CD4-positive, alpha-beta T cell treated with Interleukin-4 for 1 hour (primary cell): ENCODE measurements at places on chromosomes 7 and 10.

DNA sequence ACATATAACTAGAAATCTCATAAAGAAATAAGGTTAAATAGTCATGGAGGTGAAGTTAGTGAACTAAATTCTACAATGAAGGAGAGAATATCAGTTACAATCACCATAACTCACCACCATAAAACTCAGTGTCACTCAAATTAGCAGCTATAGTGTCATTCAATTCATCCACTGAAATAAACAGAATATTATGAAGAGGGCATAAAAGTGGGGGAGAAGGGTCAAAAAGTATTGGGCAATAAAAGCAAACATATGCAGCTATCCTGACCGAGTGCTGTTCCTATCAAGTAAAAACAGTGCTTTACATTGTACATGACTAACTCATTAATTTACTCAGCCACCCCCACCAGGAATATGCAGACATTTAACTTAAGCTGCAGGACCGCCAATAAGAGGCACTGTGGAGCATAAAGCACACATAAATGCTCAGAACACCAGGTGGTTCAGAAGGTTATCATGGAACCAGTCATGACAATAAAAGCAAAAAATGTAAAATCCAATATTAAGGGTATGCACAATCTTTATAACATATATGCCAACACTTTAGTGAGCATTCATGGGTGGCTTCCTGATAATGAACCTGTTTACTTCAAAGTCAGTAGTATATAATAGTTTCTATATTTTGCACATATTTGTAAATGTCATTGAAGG lies 95.5 kb upstream of the LAMB4 start:
- no peak for DNase-seq

DNA sequence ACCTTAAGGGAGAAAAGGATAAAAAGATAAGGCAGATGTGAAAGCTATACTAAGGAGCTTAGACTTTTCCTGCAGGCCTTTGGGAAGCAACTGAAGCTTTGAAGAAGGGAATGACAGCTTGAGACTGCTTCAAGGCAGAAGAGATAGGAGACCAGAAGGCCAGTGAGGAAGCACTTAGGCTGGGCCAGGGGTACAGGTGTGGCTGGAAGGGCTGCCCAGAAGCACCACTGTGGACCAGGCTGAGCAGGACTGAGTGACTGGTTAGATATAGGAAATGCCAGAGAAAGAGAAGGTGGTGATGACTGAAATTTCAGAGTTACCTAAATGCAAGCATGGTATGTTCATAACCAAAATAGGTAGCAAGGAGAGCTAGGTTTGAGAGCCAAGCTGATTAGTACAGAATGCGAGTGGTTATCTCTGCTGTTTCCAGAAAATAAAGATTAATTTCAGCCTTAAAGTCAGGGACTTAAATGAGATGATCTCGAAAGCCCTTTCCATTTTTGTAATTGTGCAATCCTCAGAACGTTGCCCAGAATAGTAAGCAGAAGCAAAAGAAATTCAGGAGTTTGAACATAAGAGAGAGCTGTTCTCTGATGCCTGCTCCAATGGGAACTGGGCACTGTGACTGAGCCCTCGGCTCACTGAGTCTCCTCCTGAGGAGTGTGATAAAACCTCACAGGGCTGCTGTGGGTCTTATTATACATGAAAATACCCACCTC lies 54.9 kb downstream of the MET start:
- DNase-seq: no peak

DNA sequence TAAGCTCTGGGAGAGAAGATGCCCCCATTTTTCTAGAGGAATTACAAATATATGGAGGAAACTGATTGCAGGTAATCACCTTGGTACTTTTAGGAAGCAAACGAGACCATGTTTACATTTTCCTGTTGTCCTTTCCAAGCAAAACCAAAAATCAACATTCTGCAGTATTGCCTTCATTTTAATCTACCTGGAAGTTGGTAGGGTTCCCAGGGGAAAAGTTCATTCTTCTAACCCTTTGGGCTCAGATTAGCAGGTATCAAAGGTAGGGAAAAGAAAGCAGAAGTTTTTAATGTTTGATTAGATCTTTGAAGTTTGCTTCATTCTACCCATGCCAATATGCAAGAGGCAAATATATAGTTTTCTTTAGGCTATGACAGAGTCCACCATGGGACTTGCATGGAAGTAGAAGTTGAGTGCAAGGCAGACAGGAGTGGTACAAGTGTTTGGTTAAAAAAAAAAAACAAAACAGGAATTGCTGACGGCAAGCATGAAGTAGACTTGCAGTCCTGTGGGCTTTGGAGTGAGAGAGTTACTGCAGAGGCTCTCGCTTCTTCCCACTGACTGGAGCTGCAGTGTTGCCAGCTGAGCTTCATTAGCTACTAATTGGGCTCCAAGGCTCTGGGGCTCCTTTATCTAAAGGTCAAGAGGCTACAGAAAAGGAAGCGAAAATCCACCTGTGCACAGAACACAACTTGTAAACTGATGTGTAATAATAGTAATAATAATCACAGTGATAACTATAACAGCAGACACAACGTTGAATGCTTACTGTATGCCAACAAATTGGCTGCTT lies 28.9 kb upstream of the ASAH2 start:
- DNase-seq: no peak

GRCh38 chr10:103278862-103279298 lies 1.9 kb downstream of the INA start:
- DNase-seq: peak; percentile 21

DNA sequence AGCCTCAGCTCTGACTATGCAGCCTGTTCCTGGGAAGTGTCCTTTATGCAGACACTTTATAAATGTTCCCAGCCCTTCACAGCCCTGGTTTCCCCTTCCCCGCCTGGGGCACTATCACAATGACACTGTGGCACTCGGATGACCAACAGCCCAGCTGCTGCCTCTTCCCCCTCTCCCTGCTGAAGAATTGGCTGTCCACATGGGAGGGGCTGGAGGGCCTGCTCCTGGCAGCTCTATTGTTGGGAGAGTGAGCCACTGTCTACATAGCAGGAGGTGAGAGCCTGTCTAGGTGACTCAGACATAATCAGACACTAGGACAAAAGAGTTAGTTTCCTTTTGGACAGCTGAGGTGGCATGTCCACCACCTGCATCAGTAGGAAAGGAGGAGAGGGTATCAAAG lies 437.5 kb downstream of the PLXNA4 start:
- DNase-seq: no peak

- DNase-seq: peak; percentile 56
These were observed 4.2 kb downstream of the IKZF1 start for GRCh38 chr7:50308532-50309385.

GRCh38 chr7:44696728-44697127 lies 51.9 kb upstream of the ZMIZ2 start:
- DNase-seq: no peak

- DNase-seq: no peak
These were observed 190.5 kb downstream of the SKAP2 start for GRCh38 chr7:26673858-26674257.
